ENCODE measurements at places on chromosomes 5 and 9.

DNA sequence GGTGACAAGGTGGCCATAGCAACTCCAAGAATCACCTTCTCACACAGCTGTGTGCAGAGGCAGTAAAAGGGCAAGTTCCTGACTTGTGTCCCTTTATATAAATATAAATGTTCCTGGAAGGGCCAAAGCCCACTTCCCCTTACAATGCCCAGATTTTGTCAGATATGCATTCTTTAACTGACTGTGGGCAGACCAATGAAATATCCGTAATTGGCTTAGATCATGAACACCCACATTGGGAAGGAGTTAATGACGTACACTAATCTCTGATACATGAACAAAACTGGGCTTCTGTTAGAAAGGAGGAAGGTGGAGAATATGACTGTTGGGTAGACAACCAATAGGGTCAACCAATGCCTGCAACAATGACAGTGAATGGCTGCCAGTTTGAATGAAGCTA, 397.2 kb upstream of the CLINT1 start:
- DNase-seq: no peak

DNA sequence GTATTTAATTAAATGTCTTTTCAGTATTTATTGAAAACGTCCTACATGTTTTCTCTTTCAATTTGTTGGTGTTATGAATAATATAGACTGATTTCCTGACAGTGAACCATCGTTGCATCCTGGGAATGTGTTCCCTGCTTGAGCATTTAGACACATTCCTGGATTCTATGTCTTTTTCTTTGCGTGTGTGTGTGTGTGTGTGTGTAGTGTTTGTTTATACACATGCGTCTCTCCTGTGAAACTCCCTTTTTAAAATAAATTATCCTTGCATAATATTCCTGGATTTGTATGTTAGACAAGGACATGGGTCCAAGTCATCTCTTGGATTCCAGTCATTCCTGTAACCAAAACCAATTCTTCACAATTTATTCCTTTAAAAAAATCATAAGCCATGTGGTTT, 153.4 kb downstream of the HSPA4 start:
- DNase-seq: no peak

- DNase-seq: no peak
These were observed 2.8 kb downstream of the SCAI start for GRCh38 chr9:125140576-125140975.

- no peak for DNase-seq
These were observed 62.2 kb downstream of the DMRTA1 start for GRCh38 chr9:22508790-22509189.

GRCh38 chr5:9046756-9047481, 499.0 kb downstream of the SEMA5A start:
- no peak for DNase-seq

DNA sequence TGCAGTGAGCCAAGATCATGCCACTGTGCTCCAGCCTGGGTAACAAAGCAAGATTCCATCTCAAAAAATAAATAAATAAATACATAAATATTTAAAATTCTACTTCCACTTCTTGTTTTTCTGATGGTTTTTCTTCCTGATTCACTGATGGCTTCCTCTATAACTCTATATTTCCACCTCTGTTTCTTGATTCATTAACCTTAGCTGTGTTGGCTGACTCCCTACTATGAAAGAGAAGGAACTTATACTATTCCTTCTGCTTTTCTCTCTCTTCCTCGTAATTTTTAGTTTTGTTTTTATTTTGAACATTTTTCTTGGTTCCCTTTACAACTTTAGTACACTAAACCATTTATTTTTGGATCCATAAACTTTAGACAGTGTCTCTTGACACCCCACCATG, 103.5 kb downstream of the MAMDC2 start:
- no peak for DNase-seq

- no peak for DNase-seq
These were observed 44.8 kb downstream of the ZNF618 start for GRCh38 chr9:113920872-113921271.

DNA sequence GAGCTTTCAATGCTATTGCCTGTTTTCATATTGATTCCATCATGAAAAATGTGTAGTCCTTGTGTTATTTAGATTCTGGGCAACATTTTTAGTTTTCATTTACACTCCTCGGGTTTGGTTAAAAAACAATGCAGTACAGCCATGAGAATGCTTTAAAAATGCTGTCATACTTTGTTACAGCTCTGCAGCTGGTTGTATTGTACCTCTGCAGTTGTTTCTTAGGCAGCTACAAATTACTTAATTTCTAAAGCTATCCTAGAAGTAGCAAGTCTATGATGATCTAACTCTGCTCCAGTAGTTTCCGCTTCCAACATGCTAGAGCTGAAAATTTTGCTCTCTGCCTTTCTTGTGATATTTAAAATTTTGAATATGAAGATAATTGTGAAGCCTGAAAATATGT, 20.2 kb downstream of the SNX18 start:
- no peak for DNase-seq

DNA sequence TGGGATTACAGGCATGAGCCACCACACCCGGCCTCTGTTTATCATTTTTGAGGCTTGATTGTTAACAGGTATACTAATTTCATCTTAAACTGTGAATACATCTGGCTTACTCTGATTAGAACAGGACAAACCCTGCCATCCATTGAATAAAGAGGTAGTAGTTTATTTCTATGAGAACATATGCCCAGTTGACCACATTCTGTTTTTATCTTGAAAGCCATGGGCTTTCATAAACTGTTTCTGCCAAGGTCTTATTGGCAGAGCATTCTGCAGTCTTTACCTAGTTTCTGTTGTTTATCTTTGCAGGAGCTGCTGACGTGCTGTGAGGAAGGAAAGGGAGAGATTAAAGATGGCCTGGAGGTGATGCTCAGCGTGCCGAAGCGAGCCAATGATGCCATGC, 184.9 kb upstream of the OTULINL start:
- DNase-seq: no peak

DNA sequence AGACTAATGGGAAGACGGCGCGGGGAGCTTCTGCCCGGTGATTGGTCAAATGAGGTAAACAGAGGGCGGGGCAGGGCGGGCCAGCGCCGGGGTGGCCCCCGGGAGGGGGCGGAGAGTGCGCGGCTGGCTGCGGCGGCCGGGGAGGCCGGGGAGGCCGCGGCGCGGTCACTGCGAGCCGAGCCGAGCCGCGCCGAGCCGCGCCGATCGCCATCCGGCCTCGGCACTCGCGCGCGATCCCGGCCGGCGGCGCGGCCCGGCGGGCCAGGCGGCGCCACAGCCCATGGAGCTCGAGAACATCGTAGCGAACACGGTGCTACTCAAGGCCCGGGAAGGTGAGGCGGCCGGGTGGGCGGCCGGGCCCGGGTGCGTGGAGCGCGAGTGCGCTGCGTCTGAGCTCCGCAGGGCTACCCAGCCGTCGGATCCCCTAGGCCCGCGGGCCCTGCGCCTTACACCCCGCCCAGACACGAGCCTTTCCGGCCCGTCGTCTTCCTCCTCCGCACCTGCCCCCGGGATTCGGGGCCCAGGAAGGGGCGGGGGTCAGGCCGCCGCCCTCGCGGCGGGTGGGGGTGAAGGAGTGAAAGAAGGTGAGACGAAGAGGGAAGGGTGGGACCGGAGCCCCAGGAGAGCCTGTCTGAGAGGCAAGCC, at the start of gene GRK6:
TSS of gene GRK6 (plus strand) at position 111 of the 645 bp plus-strand sequence. CDS start at position 281, 170 bp downstream.
- no peak for DNase-seq

- no peak for DNase-seq
These were observed 25.6 kb upstream of the HAND1 start for GRCh38 chr5:154503698-154504039.

DNA sequence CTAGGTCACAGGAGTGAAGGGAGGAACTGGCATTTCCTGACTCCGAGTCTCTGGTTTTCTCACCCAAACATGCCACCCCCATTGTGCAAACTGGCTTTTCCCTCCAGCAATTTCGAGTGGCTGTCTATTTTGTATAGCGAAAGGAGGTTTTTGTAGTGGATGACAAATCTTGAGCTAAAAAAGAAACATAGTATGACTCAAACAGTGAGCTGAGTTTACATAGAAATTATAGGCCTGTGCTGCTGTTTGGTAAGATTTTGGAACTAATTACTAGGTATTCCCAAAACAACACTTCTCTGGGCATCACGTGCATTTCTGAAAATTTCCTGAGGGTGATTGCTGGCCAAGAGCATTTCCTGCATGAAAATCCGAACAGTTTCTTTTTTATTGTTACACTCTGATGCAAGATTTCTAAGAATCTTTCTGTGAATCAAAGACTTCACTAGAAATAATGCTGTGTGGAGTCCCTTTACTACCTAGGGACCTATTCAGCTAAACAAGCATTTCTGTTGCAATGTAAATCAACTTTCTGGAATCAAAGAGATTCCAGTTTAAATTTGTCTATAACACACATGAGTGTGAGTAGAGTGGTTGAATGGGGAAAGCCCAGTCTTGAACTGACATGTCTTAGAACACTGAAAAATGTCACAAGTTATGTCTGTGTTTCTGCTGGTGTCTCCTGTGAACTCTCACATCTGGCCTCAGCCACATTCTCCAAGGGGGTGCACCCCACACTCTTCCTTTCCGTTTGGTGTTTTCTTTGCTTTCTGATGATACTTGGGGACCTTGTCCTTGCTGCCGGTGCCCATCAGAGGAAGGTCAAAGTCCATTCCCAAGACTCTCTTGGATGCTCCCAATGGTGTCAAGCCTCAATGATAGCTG, 33.3 kb upstream of the DAPK1 start:
- peak; percentile 68 for DNase-seq

DNA sequence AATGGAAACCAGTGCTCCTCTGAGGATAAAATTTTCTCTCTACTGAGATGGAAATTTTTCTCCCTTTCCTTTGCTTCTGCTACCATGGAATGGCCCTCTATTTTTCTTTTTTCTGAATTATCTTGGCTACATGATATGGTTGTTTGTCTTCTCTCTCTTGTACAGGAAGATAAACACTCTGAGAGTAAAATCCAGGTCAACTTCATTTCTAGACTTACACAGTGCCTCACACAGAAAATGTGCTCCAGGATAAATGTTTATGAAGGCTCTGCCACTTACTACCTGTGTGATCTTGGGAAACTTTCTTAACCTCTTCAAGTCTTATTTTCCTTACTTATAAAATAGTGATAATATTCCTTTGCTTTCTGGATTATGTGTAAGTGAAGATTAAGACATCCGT, 153.9 kb downstream of the PRELID2 start:
- DNase-seq: no peak

DNA sequence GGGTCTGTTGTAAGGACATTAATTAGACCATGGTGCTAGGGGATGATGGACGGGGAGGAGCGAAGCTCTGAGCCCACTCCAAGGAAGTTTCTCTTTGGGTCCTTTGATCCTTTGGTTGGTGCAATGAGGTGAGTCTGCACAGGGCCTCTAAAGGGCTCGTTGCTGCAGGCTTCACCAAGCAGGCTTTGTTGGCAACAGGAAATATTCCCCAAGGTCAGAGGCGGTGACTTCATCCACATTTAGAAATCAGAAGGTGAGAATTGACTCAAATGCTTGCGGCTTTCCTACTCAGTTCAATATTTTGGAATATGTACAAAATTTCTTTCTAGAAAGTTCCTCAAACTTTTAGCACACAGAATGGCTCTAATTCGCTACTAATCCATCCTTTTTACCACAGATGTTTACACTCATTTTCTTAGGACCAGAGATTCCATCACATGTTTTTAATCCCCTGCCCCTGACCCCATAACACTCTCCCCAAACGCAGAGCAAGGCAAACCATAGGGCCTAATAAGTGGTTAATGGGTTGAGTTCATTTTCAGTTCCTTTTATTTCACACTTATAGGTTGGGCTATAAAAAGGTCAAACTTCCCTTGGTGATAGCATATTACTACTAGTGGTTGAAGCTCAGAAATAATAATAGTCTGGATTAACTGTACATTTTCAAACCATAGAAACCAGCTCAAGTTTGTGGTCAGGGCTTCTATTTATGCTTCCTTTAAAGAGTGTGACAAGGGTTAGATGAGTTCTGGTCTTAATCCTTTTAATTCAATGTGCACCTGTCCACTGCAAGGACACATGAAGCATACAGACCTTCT, 37.3 kb upstream of the TMEM252 start:
- DNase-seq: peak; percentile 49

GRCh38 chr5:6084376-6084775, 294.0 kb downstream of the MED10 start:
- no peak for DNase-seq

DNA sequence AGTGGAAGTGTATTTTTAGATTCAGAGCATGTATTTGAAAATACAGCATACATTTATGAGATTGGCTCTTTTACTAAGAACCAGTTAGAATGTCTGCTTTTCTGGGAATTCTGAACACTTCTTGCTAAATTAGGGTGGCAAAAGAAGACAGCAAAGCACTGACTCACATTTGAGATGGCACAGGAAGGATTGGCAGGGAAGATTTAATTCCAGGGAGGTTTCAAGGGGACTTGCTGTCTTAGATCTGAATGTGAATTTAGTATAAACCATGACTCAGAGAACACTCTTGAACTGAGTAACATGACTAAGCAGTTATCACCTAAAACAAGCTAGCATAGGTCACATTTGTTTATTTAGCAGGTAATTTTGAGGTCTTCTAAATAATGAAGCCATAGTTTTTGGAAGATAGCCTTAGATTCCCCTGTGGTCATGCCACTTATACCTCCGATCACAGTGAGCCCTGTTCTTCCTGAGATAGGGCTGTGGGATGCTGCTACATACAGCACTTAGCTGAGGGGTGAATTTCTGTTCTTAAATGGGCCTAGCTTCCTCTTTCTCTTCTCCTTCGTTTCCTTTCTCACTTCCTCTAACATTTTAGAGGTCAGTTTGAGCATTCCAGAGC, 173.8 kb downstream of the PCSK1 start:
- DNase-seq: no peak

GRCh38 chr5:78576376-78576775, 72.2 kb downstream of the LHFPL2 start:
- no peak for DNase-seq

GRCh38 chr5:178143901-178144300, 9.8 kb downstream of the NHP2 start:
- DNase-seq: no peak

DNA sequence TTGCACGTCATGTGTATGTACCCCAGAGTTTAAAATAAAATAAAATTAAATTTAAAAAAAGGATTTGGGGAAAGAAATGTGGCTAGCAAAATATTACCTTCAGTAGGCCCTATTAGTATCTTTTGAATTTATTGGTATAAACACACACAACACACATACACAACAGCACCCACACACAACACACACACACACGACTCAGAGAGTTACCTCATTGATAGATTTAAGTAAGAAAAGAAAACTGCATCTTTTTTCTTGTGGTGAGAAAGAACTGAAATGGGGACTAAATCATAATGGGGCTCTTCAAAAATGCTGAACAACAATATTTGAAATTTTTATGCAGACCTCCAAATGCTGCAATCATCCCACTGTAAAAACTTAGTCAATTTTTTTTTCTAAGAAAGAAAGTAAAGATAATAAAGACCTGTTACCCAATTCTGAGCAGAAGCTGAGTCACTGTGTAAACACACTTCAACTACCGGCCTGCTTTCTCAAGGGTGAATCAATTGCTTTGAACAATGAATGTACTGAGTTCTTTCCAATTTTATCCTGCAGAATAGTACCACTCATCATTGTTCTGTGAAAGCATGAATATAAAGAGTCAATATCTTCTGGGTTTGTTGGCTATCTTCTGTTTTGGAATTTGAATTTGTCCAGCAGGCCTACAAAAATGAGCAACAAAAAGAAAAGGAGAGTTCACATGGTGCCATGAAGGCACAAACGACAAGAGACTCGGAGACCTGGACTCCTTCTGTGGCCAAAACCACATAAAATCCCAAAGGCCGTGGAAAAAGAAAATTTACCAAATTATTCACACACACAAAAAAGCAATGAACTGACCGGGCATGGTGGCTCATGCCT, 57.9 kb upstream of the CCNG1 start:
- no peak for DNase-seq

All from GM12864 (cell line).